Lung microvascular endothelial cell (primary cell): ENCODE measurements at places on chromosomes 3 and 15. TPM values are rescaled to one million over a fixed set of nuclear protein-coding genes. Genes with fewer than 3 reads are reported as not detected.

DNA sequence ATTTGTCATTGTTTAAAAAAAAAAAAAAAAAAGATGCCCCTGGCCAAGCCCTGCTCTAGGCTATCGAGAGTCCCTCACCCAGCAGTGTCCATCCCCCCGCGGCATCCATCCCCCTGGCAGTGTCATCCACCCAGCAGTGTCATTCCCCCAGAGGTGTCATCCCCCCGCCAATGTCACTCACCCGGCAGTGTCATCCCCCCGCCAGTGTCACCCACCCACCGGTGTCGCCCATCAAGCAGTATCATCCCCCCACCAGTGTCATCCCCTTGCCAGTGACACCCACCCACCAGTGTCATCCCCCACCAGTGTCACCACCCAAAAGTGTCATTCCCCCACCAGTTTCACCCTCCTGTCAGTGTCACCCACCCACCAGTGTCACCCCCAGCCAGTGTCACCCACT is 99.3 kb upstream of the PRR20G start:
- no peak for DNase-seq

- DNase-seq = peak; percentile 88
Observed at GRCh38 chr15:79168922-79169456, 78.4 kb upstream of the RASGRF1 start.

DNA sequence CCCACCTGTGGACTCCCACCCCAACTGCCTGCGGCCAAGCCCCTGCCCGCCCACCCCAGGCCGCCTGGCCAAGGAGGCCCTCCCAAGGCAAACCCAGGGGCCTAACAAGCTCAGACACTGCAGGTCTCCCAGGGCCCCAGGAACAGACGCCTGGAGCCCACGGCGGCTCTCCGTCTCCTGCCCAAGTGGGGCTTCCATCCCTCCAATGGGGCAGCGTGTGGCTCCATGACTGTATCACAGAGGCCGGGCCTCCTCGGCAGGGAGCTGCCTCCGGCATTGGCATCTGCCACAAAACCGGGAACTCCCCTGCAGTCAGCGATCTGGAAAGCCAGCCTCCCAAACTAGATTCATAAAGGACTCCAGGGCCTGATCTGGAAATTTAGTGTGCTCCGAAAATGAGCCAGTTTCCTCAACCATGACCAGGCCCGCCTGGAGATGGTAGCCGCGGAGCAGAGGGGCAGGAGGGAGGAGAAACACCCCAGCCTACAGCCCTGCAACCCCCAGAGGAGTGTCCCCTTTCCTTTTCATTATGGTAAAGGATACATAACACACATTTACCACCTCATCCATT is 148.3 kb upstream of the IQSEC1 start:
- no peak for DNase-seq

- no peak for DNase-seq
Observed at GRCh38 chr3:131801566-131801965, 233.2 kb downstream of the CPNE4 start.

Gene SKOR1
- total RNA-seq = under 0.01 TPM in 2 replicates

Gene PPCDC
- 5.4 and 6.5 TPM in 2 replicates for total RNA-seq

Gene GOLGA6B
- not detected in 2 replicates for total RNA-seq

DNA sequence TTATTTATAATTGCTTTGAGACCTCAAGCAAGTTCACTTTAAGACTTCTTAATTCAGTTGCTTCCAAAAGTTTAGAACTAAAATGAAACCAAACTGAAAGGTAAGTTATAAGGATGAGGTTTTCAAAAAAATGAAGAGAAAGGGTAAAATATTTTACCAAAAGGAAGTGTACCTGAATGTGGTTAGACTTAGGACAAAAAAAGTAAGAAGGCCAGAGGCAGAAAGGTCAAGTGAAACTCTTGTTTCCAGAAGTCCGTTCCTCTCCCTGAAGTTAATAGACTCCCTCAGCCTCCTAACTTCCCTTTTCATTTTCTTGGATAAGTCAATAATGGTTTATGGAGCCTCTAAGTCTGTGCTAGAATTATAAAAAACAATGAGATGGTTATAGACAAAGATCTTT is 16.6 kb downstream of the BTLA start:
- no peak for DNase-seq

- peak; percentile 96 for DNase-seq
Observed at GRCh38 chr3:43389388-43390254, 103.3 kb downstream of the SNRK start.

Gene OXTR
- 1.7 and 2.8 TPM in 2 replicates for total RNA-seq
